ENCODE measurements at places on chromosomes 7 and 10.

GRCh38 chr10:86269332-86269731 is 97.3 kb downstream of the GRID1 start:
- DNase-seq: no peak

DNA sequence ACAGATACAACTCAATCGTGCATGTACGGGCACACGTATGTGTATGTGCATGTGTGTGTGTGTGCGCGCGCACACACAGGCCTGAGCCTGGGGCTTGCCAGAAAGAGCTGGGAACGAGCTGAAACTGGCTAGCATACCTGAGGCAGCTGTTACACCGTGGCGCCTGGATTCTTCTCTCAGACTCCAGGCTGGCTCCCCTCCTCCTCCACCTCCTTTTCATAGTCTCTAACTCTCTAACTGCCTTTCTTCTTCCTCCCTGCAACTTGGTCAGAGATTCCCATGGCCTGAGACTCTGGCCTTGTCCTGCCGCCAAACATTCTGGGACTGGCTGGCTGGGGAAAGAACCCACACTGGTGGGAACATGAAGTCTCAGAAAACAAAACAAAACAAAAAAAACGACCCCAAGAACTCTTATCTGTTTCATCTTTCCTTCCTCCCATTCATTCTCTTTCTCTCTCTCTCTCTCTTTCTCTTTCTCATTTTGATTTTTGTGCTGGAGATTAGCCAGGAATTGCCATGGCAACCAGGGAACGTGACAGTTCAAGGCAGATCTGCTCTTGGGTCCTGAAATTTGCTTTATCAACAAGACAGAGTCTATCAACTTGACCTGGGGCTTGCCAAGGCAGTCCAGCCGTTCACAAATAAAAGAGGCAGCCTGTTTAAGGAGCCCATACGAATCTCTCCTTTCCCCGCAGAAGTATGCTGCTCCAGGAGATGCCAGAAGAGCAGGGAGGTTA is 76.8 kb upstream of the SEM1 start:
- DNase-seq: no peak

- no peak for DNase-seq
These were observed 341.5 kb downstream of the PHTF2 start for GRCh38 chr7:78140109-78140508.

- no peak for DNase-seq
These were observed 49.1 kb upstream of the BTBD16 start for GRCh38 chr10:122221958-122222357.

DNA sequence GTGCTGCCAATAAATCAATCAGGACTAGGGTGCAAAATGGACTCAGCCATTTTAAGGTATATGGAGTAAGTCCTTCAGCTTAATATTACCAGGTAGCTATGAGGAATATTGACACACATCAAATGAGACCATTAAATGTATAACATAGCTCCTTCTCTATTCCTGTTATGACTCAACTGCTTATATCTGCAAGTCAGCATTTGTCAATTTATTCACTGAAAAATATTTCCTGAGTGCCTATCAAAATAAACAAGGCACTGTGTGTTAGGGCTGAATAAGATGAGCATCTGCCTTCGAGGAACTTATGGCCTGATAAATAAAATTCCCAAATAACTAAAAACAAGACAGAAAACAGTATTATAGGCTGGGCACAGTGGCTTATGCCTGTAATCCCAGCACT is 113.8 kb downstream of the CDK6 start:
- DNase-seq: no peak

- no peak for DNase-seq
These were observed 808.4 kb downstream of the NXPH1 start for GRCh38 chr7:9241826-9242225.

DNA sequence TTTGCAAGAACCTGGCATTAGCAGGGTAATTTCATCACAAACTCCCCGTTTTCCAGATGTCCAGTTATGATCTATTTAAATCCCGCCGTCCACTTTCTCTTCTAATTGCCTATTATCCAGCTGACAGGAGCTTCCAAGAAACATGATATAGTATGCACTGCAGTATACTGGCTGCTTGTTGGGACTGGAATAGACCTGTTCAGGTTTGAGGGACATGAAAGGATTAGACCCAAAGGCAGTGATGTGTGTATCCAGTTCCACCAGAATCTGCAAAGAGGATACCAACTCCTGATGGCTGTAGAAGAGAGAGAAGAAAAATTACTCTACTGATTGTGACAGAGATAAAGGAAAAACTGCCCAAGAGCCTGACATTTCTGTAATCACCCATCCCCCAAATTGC is 8.9 kb downstream of the MSS51 start:
- DNase-seq: no peak
